ENCODE measurements at places on chromosomes 4 and X.

DNA sequence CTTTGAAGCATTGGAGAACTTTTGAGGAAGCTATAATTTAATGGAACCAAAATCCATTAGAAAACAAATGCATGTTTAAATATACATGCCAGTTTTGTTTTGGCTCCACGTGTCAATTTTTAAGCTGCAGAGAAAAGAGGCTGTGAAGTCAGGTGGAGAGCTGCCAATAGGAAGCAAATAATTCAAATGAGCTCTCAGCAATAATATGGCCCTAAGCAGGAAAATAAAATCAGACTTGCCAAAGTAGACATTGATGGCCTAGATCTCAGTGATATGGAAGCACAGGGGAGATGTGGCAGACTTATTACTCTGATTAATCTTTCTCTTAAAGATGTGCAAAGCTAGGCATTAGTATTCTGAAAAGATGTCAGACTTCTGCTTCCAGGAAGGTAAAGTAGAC is 769.8 kb upstream of the NDST4 start:
- no peak for DNase-seq

DNA sequence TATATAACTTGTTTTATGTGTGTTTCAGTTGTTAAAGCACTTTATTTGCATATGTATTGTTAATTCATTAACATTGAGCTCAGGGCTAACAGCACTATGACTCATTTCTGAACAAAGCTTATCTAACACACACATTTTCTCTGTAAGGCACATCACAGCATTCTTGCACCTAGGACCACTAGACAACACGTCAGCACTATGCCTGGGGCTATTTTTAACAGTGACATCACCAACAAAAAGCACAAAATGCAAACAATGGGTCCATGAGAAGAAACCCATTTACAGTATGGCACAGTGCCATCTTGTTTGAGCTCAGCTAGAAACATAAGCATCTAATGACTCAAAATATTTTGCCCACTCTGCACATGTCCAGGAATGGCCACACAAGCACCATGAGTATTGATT is 124.4 kb downstream of the RELL1 start:
- DNase-seq = no peak

- DNase-seq = no peak
Measured at GRCh38 chrX:115419069-115419468, 129.6 kb downstream of the LUZP4 start.

DNA sequence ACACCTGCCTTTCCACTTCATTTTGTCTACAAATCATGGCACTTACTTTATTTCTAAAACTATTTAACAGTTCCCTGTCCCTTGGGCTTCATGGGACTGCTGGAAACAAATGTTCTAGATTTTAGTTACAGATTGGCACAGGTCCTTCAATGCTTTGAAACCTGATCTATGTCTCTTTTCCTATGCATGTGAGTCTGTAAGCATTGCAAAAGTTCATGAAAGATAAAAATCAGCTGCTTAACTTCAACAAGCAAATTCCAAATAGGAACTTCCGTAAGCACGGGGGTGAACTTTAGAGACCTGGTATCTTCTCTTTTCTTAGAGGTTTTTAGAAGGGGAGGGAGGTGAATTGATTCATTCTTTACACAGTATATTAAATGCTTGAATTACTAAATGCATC is 9.5 kb downstream of the LGI2 start:
- no peak for DNase-seq

DNA sequence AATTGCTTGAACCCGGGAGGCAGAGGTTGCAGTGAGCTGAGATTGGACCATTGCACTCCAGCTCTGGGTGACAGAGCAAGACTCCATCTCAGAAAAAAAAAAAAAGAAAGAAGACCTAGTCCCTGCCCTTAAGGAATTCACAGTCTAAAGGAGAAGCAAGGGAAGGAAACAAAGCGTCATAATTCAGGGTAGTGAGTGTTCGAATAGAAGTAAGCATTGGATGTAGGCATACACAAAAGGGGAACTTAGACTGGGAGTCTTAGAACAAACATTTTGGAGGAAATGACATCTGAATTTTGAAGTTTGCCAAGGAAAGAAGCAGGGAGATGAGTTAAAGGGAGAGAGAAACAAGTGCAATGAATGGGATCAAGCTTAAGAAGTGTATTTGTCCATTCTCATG is 32.4 kb downstream of the PPM1K start:
- DNase-seq = no peak

GRCh38 chr4:99723612-99724011 is 66.0 kb upstream of the C4orf54 start:
- no peak for DNase-seq

DNA sequence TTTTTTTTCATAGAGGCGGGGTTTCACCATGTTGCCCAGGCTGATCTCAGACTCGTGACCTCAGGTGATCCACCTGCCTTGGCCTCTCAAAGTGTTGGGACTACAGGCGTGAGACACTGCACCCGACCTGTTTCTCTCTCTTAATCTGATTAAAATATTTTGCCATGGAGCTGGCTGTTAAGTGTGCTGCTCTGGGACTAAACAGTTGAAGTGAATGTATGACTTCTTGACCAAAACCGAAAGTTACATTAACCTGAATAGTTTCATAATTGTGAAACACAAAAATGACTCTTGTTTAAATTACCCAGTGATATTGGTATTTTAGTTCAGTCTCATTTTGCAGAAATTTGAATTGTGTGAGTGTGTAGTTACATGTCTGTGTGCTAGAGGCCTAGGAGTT is 2548.6 kb downstream of the PCDH7 start:
- DNase-seq = no peak

DNA sequence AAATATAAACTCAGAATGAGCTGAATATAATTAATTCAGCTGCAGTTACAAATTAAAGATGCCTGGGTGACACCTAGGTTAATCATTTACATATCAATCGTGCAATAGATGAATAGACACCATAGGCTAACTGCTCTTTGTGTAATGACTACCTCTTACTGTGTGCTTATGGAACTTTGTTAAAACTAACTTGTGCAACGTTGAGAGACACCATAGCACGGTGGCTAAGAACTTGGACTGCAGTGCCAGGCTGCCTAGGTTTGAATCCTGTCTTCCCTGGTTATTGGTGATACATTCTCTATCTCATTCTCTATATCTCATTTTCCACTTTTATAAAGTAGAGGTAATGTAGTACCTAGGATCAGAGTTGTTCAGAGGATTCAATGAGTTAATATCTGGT is 46.9 kb downstream of the SMAD1 start:
- DNase-seq = no peak

DNA sequence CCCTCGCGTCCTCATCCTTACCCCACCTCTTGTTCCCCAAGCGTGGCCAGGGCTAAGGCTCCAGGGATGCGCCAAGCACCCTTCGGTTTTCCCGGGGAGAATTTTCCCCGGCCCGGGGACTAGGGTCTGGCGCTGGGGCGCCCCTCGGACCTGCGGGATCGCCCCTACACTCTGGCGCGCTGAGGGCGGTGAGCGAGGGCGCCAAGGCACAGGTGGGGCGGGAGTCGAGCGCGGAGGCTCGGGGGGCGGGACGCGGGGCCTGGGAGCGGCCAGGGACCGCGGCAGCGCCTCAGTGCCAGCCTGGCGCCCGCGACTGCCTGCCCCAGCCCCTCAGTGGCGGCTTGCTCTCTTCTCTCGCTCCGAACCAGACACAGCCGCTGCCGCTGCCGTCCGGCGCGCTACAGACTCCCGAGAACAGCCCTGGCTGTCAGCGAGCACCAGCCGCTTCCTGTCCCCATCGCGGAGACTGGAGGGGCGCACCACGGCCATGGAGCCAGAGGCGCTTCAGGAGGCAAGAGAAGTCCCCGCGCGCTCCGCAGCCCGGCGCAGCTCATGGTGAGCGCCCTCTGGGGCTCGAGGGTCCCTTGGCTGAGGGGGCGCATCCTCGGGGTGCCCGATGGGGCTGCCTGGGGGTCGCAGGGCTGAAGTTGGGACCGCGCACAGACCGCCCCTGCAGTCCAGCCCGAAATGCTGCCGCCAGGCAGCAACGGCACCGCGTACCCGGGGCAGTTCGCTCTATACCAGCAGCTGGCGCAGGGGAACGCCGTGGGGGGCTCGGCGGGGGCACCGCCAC is at the start of gene DRD5:
DRD5 (plus strand) TSS at position 292 of the 793 bp plus-strand sequence; CDS start at position 688, 396 bp downstream.
- no peak for DNase-seq

- no peak for DNase-seq
Measured at GRCh38 chr4:116627545-116627944, 457.8 kb downstream of the TRAM1L1 start.

- no peak for DNase-seq
Measured at GRCh38 chr4:68272380-68272779, 26.9 kb upstream of the TMPRSS11B start.

DNA sequence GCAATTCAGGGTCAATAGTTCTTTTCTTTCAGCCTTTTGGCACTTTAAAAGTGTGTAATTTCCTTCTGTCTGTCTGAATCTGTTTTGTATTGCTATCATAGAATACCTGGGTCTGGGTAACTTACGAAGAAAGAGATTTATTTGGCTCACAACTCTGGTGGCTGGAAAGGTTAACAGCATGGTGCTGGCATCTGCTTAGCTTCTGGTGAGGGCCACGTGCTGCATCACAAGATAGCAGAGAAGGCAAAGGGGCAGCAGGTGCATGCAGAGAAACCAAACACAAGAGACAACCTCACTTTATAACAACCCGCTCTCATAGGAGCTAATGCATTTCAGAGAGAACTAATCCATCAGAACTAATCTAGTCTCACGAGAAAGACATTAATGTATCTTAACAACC is 18.8 kb downstream of the RGN start:
- DNase-seq = no peak

GRCh38 chr4:20868108-20868507 is 167.8 kb downstream of the PACRGL start:
- DNase-seq = no peak

DNA sequence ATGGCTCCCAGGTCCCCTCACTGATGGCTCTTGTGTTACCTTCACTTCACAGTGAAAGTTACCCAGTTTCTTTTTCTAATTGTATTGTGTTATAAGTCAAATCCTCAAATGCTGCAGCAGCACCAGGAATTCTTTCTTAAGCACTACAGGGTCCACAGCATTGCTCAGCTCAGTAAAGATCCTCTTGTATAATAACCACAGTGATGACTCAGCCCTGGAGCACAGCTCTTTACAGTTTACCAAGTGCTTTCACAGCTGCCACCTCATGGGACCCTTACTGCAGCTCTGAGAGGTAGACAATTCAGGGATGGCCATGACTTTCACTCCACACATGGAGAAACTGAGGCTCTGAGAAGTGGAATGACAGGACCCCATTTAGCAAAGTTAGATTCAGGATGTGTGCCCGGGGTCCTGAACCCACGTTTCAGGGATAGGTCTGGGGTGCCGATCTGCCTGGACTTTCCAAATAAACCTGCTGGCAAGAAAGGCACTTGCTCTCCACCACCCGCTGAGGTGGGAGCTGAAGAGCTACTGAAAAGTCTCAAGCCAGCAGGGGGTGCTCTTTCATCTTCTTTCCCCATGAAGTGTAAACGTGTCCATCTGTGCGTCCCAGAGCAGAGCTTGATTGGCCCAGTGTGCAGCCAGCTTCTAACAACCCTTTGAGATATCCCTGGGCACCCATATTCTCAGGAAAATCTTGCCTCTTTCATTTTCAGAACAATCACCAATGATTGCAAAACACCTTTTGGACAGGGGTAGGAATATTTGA is 35.7 kb upstream of the GABRQ start:
- no peak for DNase-seq

GRCh38 chr4:1019729-1020470 is 8.5 kb downstream of the FGFRL1 start:
- no peak for DNase-seq

- peak; percentile 26 for DNase-seq
Measured at GRCh38 chrX:71183341-71183740, 38.7 kb downstream of the NLGN3 start.

DNA sequence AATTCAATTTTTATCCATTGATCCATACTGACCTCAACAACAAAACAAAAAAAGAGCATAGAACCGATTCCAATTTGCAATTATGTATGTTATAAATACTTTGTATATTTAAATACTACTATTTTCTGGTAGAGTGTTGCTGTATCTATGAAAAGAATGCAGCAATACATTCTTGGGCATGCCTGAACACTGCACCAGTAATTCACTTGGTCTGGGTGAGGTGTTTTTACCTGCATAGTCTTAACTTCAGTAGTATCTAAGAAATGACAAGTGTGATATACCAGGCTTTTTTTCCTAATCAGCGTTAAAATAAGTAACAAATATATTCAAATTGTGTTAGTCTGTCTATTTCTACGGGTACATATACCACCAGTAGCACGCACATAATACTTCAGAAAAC is 120.2 kb downstream of the KLHL13 start:
- no peak for DNase-seq

- no peak for DNase-seq
Measured at GRCh38 chr4:174702979-174703478, 126.0 kb downstream of the GLRA3 start.

GRCh38 chrX:39582976-39583375 is 514.8 kb downstream of the BCOR start:
- no peak for DNase-seq

GRCh38 chrX:69493193-69493592 is 10.9 kb upstream of the NALF2 start:
- DNase-seq = no peak

Measured in hindlimb muscle (tissue), 1 donor.